Thyroid gland (tissue), 4 donors: ENCODE measurements at places on chromosomes 4 and X. TPM values are rescaled to one million over a fixed set of nuclear protein-coding genes. Genes with fewer than 3 reads are reported as not detected.

Gene ETDC
- not detected for total RNA-seq

- no peak for DNase-seq
These were observed 87.2 kb downstream of the RASL11B start for GRCh38 chr4:52949336-52949735.

DNA sequence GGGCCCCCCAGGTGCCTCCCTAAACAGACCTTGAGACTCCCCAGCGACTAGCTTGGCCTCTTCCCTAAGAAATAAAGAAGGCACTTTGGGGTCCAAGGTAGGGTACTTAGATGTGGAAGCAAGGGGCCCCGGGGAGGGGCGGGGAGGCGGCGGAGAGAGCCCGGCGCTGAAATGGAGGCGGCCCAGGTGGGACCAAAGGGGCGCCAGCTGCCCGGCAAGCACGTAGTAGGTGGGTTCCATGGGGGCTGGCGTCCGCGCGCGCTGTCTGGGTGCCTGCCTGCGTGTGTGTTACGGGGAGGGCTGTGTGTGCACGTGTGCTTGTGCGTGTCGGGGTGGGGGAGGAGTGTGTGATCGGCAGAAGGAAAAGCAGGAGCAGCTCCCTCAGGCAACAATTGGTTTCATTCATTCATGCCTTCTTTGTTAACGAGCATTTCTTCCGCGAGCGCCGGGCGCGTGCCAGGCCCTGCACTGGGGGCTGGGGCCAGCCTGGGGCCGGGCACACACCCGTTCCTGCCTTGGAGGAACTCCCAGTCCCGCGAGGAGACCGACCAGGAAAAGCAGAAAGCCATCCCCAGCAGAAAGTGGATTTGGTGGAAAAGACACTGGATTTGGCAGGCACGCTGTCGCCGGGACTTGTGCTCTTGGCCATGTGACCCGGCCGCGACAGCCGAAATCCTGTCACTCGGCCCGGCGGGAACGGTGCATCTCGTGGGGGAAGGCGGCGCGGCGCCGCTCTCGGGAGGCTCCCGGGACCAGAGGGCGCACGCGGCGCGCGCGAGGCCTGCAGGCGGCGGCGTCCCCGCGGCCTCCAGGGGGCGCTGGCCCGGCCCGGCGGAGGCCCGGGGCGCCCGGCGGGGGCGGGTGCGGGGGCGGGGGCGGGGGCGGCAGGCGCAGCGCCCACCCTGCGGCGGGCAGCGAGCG, 3.3 kb upstream of the DUSP9 start:
- DNase-seq: no peak

DNA sequence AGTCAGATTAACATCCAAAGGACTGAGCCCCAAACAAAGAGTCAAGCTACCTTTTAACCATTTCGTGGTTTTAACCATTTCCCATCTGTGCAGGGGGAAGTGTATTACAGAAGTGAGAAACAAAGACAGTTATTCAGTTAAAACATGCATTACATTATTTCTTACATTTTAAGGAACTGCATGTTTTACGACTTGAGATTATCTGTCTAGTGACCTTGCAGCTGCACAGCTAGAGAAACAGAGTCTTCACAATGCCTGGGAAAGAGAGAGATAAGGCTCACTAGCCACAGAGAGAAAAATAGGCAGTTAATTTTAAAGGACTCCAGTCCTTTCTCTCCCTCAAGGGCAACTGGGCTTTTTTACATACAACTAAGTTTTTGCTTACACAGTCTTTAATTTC, 48.7 kb upstream of the KLHL4 start:
- no peak for DNase-seq

Gene SMIM10
- 7.4 TPM for total RNA-seq

- DNase-seq: no peak
These were observed 5.2 kb downstream of the APLN start for GRCh38 chrX:129649268-129650182.

Gene STAP1
- total RNA-seq: not detected

- no peak for DNase-seq
These were observed 292.8 kb upstream of the MAGEB2 start for GRCh38 chrX:29922607-29923006.

- DNase-seq: no peak
These were observed 56.3 kb downstream of the CCDC149 start for GRCh38 chr4:24856586-24856985.

- no peak for DNase-seq
These were observed 286.3 kb downstream of the ANK2 start for GRCh38 chr4:113335746-113336145.

GRCh38 chr4:73864365-73864764, 4.8 kb upstream of the CXCL1 start:
- peak; percentile 19 for DNase-seq
